Keratinocyte (primary cell): ENCODE measurements at places on chromosomes 13 and 19. TPM values are rescaled to one million over a fixed set of nuclear protein-coding genes. Genes with fewer than 3 reads are reported as not detected.

The LRP3 gene
- 2.5 to 12.7 TPM (median 5.0 TPM) in 3 replicates for polyA plus RNA-seq

The RYR1 gene
- polyA plus RNA-seq, result 0.32 to 0.75 TPM (median 0.41 TPM) in 3 replicates

The KIR2DL1 gene
- not detected in 3 replicates for polyA plus RNA-seq

The IGFLR1 gene
- polyA plus RNA-seq, result 0.27 to 1.2 TPM (median 0.34 TPM) in 3 replicates

The FAM187B gene
- not detected in 3 replicates for polyA plus RNA-seq

DNA sequence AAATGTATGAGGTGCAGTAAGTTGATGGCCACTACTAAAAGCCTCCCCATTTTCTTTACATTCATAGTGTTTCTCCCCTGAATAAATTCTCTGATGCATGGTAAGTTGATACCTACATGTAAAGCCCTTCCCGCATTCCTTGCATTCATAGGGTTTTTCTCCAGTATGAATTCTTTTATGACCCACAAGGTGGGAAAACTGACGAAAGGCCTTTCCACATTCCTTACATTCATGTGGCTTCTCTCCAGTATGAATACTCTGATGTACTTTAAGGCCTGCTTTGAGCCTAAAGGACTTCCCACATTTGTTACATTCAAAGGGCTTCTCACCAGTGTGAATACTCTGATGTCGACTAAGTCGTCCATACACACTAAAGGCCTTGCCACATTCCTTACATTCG is 20.5 kb downstream of the ZNF607 start:
- DNase-seq, result no peak

DNA sequence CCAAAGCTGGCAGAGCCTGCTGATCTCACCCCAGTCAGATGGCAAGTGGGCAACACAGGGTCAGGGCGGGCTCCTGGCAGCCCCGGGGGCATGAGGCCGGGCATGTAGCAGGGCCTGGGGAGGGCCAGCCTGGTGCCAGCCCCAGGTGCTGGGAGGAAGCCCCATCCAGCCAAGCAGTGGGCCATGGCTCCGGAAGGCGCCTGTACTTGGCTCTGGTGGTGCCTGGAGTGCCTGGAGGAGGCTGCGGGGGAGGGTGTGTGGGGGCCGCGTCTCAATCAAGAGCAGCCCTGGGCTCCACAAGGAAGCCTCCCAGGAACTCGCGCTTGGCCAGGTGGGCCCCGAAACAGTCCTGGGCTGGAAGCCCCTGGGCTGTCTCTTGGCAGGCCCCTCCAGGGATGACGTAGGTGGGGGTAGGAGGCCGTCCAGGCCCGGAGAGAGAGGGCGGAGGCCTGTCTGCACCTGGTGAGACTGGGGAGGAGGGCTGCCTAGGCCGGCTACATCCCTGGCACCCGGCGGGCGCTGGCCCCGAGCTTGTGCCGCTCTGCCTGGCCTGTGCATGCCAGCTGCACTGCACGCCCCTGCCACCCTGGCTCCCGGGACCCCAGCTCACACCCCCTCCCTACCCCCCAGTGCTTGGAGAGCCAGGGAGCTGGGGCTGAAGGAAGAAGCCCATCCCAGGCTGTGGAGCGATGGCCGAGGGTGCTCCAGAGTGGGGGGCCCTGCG is 45.9 kb downstream of the COMP start:
- DNase-seq, result no peak

DNA sequence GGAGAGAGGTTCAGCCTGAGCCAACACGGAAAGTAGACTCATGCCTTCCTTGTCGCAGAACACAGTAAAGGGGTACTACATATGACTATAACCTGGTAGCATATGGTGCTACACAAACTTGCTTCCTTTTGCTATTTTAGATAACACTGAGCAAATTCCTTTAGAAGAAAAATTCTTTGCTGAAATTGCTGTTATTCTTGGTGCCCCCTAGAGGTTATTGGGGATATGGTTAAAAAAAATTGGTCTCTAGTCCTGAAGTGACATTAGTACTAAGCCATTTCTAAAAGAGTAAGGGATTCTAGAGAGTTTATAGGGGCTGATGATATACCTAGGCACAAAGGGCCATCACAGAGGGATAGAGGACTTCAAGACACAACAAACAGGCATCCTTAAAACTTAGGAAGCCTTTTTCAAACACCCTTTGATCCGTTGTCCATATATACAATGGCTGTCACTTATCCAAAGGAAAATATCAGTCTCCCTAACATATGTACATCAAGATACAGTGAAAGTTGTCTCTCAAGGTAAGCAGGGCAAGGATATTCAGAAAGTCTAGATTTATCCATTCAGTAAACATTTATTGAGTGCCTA is 13.9 kb upstream of the HS6ST3 start:
- DNase-seq, result no peak

GRCh38 chr19:14113762-14114414 is 3.7 kb downstream of the PRKACA start:
- DNase-seq, result no peak

DNA sequence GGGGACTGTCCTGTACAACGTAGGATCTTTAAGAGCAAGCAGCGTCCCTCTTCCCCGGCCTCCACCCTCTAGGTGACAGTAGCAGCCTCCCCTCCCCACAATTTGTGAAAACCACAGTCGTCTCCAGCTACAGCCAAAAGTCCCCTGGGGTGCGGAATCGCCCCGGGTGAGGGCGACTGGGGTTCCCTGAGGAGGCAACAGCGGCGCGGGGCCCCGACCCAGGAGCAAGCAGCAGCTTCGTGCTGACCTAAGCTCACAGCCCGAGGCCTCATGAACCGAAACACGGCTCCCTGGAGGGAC is 322 bp downstream of the ZNF558 start:
- DNase-seq, result no peak

- no peak for DNase-seq
Observed at GRCh38 chr13:71149046-71149445, 718.0 kb downstream of the DACH1 start.

- no peak for DNase-seq
Observed at GRCh38 chr19:20165971-20166592, 932 bp upstream of the ZNF486 start.

DNA sequence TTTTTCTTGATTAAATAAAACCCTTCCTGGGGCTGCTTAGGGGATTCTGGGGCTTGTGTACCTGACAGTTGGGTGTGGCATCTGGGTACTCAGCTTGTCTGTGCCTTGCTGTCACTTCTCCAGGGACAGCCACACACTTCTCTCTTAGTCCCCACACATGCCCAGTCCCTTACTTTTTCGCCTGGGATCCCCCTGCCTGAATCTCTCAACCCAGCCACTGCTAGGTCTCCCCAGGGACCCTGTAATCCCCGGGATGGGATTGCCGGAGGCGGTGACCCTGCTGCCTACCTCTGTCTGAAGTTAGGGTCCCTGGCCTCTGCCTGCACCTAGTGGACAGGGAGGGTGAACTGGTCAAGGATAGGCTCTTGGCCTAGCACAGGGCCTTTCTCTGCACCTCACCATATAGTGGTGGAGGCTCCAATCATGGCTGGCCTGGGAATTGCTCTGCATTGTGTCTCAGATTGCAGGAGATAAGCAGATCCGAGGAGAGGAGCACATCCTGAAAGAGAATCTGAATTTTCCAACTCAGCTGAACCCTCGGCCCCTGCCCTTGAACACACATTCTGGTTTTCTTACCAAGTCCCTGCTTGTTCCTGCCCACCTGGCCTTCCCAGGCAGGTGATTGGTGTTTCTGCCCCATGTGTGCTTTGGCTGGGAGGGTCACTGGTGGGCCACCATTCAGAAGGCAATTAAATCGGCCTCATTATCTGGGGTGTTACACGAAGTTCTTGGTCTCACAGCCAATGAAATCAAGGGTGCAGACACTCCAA is 8.7 kb upstream of the ZNF492 start:
- DNase-seq, result no peak

DNA sequence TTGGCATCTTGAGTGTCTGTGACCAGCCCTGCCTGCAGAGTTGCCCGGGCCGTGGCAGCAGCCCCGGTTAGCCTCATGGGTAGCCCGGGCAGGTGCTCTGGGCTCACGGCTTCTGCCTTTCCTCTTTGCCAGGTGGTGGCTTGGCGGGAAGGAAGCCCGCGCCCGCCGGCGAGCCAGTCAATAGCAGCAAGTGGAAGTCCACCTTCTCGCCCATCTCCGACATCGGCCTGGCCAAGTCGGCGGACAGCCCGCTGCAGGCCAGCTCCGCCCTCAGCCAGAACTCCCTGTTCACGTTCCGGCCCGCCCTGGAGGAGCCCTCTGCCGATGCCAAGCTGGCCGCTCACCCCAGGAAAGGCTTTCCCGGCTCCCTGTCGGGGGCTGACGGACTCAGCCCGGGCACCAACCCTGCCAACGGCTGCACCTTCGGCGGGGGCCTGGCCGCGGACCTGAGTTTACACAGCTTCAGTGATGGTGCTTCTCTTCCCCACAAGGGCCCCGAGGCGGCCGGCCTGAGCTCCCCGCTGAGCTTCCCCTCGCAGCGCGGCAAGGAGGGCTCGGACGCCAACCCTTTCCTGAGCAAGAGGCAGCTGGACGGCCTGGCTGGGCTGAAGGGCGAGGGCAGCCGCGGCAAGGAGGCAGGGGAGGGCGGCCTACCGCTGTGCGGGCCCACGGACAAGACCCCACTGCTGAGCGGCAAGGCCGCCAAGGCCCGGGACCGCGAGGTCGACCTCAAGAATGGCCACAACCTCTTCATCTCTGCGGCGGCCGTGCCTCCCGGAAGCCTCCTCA is 9.9 kb downstream of the PLEKHJ1 start:
- no peak for DNase-seq

DNA sequence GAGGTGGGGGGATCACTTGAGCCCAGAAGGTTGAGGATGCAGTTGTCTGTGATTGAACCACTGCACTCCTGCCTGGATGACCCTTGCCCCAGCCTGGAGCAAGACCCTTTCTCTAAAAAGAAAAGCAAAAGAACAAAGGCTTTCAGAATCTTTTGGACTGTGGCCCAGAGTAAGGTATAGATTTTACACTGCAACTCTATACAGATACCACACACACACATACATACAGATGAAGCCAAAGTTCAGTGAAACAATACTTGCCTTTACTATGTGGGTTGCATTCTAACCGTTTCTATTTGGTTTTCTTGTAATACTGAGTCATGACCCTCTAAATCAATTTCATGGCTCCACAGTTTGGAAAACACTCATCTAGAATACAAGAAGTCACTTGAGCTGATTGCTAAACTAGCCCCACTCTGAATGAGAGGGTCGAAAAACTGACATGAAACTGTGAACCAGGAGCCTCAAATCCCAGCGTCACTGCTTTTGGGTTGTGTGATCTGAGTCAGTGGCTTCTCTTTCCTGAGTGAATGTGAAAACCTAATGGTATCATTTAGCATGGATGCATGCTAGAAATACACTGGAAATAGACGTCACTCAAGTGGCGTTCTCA is 756.1 kb downstream of the UQCRFS1 start:
- no peak for DNase-seq

GRCh38 chr19:48669903-48670668 is 2.7 kb downstream of the NTN5 start:
- no peak for DNase-seq

DNA sequence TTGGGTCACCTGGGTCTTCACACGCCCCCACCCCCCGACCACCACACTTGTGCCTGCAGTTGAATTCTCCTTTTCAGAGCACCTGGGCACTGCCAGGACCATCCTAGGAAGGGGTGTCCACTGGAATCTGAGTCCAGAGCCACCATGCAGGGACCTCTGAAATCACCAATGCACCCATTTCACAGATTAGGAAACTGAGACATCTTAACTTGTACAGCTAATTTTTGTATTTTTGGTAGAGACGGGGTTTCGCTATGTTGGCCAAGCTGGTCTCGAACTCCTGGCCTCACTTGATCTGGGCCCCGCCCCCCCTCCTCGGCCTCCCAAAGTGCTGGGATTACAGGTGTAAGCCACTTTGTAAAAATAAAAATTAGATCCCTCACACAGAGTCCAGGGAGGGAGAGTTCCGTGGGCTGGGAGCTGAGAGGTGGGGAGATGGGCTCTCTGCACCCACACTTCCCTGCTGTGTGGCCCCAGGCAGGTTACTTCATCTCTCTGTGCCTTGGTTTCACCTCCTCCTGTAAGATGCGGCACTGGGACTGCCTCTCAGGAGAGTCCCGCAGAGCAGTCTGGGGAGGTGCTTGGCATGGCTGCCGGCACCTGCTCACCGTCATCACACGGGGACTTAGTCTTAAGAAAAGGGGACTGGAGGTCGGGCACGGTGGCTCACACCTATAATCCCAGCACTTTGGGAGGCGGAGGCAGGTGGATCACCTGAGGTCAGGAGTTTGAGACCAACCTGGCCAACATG is 45.9 kb upstream of the C19orf12 start:
- no peak for DNase-seq

GRCh38 chr13:50914848-50915247 is 5.3 kb downstream of the RNASEH2B start:
- no peak for DNase-seq
